ENCODE measurements at places on chromosomes 16 and 17. TPM values are rescaled to one million over a fixed set of nuclear protein-coding genes. Genes with fewer than 3 reads are reported as not detected.

Gene CAMKK1
- total RNA-seq, result 1.1 TPM

GRCh38 chr17:4849011-4849536, 15.9 kb downstream of the MINK1 start:
- DNase-seq, result no peak

Gene CCDC40
- total RNA-seq, result 2.9 TPM

DNA sequence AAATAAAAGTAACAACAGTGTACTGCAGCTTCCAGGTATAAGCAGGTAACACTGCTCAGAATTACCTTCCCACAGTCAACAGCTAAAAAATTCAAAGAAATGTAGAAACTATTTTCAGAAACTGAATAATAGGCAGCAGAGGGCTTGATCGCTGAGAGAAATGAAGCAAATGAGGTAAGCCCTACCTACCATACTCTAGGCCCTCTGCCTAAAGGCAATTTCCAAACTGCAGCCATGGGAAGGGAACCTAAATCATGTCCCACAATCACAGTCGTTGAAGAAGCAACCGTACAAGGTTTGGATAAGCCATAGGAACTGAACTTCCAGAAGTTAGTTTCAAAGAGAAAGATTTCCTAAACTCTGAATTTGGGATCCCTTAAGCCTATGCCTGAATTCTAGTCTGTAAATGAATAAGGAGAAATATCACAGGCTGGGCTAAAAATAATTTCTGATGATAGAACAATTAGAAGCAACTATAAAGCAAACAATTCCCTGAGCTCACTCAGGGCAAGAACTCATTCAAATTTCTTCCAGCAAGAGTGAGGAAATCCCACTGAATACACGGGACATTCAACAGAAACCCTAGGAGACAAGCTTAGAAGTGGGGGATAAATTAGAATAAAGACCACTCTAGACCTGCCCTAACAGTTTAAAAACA, 24.5 kb downstream of the NCOR1 start:
- no peak for DNase-seq

DNA sequence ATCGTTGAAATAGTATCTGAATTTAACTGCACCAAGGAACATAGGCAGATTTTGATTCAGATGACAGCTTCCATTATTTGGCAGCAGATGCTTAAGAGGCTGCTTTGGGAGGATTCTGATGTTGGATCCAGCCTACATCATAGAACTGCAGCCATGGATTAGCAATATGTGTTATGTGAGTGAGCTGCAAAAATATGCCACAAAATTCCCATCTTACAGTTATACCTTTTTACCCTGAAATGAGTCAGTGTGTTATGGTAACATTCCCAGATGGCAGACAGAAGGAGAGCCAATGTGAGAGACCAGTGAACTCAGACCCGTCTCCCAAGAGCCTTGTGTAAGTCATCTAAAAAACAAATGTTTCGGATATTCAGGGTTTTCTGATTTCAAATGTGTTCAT, 206.1 kb downstream of the CDH13 start:
- no peak for DNase-seq

- no peak for DNase-seq
Measured at GRCh38 chr17:30323895-30324319, 9.9 kb downstream of the TMIGD1 start.

Gene NECAB2
- total RNA-seq, result 12.7 TPM

Gene SCNN1B
- 0.12 TPM for total RNA-seq

GRCh38 chr16:75495076-75495674, at the start of gene CHST6:
Gene CHST6, minus strand, starts transcription at chr16:75495441. Its CDS starts 15,613 bp downstream, at chr16:75479828.
- DNase-seq, result peak; percentile 46

DNA sequence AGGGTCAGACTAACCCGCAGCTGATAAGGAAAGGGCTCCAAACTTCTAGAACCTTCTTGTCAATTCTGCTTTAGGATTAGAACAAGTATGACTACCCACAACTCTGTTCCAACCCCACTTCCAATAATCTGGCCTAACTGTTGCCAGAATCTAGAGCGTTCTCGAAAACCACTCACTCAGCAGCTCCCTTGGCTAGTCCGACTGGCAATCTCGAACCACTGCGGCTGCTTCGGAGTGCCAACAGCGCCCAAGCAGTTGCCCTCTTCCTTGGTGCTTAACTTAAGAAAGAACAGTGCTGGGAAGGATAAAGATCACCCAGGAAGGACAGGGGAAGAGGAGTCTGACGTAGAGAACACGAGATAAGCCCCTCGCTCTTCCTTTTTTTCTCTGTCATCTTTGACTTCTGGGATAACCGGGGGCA, 818 bp downstream of the DNAJC7 start:
- no peak for DNase-seq

GRCh38 chr16:26993963-26994362, 72.8 kb upstream of the C16orf82 start:
- DNase-seq, result no peak

Gene LGALS9B
- total RNA-seq, result not detected

DNA sequence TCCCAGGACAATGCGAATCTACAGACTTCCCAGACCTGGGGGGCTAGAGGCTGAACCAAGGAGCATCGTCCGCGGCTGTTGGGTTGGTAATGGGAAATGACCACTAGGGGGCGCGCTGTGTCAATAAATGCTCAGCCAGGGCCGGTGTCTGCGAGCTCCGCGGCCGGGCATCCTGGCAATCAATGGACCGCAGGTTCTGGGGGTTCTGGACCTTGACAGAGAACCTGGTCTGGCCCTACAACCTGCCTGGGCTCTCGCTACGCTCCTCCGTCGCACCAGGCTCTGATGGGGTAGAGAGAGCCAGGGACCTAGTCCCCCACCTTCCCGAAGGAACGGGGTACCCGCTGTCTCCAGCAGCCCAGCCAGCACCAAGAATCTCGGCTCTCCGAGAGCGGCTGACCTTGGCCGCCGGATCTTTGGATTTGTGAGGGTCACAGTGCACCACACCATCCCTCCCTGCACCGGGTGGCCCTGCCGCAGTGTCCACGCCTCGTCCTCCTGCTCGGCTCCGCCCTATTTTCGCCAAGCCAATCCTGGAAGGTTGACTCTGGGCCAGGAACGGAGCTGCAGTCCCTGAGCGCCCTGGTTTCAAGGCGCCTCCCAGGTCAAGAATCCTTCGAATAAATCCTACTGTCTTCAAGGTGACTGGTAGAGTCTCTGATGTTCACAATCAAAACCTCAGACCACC, 20.4 kb upstream of the BEAN1 start:
- peak; percentile 82 for DNase-seq
